ENCODE measurements at places on chromosomes 6 and 20.

GRCh38 chr6:24484657-24485323 lies 4.6 kb downstream of the GPLD1 start:
- no peak for DNase-seq

DNA sequence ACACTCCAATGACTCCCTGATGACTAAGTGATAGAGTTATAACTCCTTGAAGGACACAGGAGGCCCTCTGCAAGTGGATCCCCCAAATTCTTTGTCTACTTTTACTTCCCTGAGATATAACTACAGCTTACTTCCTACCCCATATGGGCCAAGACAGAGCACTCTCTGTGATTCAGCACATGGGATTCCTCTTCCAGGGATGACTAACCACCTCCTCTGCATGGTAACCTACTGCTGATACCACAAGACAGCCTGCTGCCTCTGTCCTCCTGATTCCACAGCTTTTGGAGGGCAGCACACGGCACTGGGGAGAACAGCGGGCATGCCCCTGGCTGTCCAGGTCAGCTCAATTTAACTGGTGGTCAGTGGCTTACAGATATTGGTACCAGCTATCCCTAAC lies 675.7 kb upstream of the AGPAT4 start:
- DNase-seq: no peak

- no peak for DNase-seq
These were observed 1184.4 kb upstream of the ADGRB3 start for GRCh38 chr6:67450641-67451040.

GRCh38 chr20:17519606-17520285 lies 11.4 kb downstream of the BFSP1 start:
- DNase-seq: no peak

DNA sequence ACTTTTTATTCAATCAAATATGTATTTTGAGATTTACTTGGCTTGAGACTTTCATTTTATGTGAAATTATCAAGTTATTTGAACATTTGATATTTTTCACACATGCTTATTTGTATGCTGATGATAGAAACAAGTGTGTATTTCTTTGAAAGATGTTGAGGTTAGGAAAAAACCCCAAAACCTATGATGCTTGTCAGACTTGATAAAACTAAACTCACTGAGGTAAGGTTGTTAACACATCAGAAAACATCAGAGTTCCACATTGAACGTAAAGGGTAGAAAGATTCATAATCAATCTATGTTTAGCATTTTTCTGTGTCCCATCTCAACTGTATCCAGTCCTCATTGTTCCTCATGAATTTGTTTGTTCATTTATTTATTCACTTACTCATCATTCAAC lies 12.2 kb downstream of the SF3B5 start:
- no peak for DNase-seq
